AG04450 (cell line): ENCODE measurements at places on chromosomes 3 and 15.
A peak's percentile ranks its signal among the peaks of the same experiment; 100 is the strongest.

GRCh38 chr15:31317017-31317416 is 9.6 kb upstream of the KLF13 start:
- DNase-seq, result no peak

- peak; percentile 10 for DNase-seq
Measured at GRCh38 chr3:170961616-170962400, 53.4 kb upstream of the EIF5A2 start.

DNA sequence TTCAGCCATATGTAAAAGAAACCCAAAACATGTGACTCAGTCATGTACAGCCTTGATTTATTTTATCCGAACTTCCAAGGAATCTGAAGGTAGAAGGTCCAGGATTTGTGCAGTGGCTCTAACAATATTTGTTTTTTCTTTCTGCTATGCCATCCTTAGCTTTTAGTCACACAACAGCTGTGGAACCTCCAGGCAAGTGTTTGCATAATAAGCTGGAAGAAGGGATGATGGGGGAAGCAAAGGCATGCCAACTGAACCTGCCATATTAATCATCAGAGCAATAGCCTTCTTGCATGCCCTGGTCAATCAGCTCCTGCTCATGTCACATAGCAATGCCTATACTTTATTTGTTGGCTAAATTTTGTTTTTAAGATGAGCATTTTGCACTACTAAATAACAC is 444.7 kb upstream of the ARPP21 start:
- DNase-seq, result no peak

GRCh38 chr15:44490622-44491021 is 46.3 kb upstream of the EIF3J start:
- DNase-seq, result peak; percentile 62

DNA sequence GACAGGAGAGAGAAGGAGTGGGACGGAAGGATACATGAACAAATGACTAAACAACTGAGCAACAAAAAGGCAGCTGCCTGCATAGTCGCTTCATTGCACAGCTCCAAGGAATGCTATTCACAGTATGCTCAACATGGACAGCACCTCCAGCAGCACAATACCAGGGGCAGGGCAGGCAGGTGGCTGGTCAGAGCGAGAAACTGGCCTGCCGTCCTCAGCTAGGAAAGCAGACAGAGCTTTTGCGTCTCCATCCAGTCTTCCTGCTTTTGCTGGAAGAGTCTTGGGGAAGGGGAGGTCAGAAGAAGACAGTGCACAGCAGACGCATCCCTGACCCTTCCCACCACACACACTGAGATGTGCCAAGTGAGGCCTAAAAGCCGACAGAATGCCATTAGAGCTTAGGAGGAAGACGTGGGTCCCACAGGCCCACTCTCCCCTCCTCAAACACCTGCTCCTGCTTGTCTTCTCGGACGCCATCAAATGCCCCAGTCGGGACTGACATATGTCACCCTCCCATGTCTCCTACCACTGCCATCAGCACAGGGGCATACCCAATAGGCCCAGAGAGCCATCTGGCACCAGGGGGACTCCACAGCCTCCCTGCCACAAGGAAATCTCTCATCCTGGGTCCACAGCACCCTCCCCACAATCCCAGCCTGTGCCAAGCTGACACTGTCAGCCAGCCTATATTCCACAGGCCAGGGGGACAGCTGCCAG is 3.9 kb downstream of the RAB6B start:
- DNase-seq, result no peak

- DNase-seq, result no peak
Measured at GRCh38 chr3:53703630-53704362, 142.4 kb downstream of the CHDH start.

GRCh38 chr3:46261926-46262594 is 19.8 kb downstream of the CCR3 start:
- DNase-seq, result no peak

- DNase-seq, result no peak
Measured at GRCh38 chr3:16808393-16809107, 76.2 kb upstream of the PLCL2 start.

DNA sequence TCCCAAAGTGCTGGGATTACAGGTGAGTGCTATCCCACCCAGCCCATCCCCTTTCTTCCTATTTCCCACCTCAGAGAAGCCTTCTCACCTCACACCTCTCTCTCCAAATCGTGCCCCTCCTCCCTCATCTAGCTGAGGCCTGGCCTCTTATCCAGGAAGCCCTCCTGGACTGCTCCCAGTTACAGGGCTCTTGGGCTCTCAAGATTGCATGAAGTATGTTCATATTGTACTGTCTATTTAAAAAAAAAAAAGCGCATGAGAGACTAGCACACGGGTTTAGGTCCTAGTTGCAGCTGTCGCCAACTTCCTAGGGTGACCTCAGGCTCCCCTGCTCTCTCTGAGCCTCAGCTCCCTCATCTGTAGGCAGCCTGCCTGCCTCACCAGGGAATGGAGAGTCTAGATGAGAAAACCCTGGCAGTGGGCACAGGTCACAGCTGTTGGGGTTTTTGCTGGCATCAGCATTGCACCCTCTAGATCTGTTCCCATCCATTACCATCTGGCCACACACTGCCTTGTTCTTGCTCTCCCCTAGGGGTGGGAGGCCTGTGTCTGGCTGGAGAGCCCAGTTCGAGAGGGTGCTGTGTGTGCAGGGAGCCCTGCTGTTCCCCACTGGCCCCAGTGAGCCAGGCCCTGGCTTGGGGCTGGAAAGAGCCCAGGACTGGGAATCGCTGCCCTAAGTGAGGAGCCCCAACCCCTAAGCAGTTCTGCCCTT is 24.2 kb upstream of the C15orf39 start:
- no peak for DNase-seq

GRCh38 chr3:108223928-108224327 is 1.7 kb upstream of the IFT57 start:
- no peak for DNase-seq

- peak; percentile 72 for DNase-seq
Measured at GRCh38 chr3:111594205-111594604, 941 bp downstream of the ZBED2 start.

DNA sequence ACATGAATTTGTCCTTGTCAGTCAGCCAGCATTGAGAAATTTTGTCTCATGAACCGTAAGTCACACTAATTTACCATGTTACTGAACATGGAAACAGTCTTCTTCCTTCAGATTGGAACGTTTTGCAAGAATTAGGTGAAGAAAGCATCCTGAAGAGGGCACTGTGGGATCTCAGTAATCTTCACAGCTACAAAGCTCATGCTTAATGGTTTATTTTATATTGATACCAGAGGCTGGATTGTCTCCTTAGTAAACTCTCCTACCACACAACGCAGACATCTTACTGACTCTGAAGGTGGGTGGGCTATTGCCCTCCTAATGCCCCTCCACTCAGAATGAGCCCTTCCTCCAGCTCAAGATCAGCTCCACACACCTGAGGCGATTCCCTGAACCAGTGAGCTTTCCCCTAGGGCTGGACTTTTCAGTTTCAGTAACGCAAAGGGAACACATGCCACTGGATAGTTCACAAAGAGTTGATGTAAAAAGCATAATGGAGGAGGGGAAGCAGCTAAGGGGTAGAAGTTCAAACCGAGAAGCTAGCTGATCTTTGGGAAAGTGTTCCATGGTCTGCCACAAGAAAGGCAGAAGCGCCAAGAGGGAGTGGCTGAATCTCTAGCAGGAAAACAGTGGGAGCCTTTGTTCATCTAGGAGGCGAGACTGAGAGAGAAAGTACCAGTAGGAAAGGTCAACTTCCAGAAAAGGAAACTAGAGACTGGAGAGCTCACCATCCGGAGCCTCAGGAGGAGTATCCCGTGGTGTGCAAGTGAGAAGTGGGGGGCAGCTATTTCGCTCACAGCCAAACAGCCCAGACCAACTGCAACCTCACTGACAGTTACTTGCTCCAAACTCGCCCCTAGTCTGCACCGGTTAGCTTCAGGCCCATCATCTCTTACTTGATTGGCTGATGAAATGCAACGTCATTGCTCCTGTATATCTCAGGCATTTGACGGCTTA is at the start of gene SLC9C1:
Gene SLC9C1 (minus strand): TSS at position 849 of the 954 bp plus-strand sequence. CDS start 7,425 bp downstream, outside the sequence.
- peak; percentile 36 for DNase-seq

- DNase-seq, result no peak
Measured at GRCh38 chr15:69657626-69658025, 205.0 kb downstream of the RPLP1 start.

DNA sequence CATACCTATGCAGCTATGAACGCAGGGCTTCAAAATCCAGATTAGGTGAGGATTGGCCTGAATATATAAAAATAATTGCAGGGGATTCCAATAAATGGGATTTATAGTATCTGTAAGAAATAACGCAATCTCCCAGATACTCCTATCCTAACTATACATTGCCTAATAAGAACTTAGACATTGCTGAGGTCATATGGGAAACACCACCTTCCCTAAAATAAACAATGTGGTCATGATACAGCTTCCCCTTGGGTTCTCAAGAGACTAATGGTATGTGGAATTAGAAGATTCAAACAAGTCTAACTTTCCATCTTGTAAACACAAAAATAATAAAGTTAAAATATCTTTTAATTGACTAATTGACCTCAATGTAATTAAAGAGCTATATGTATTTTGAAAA is 28.2 kb downstream of the UBE3A start:
- DNase-seq, result peak; percentile 36
